ENCODE measurements at places on chromosomes 11 and 22. TPM values are rescaled to one million over a fixed set of nuclear protein-coding genes. Genes with fewer than 3 reads are reported as not detected.

The AIFM3 gene
- 0.21 TPM for total RNA-seq

The VSTM5 gene
- total RNA-seq, result 0.64 TPM

The CNTF gene
- 5.5 TPM for total RNA-seq

The MCHR1 gene
- total RNA-seq, result 2.9 TPM

The CYB5R2 gene
- 12.4 TPM for total RNA-seq

The DEPDC7 gene
- total RNA-seq, result 3.4 TPM

The LINC01488 gene
- total RNA-seq, result 0.71 TPM

The PLAAT5 gene
- total RNA-seq, result 2.3 TPM

The SNAP29 gene
- 14.0 TPM for total RNA-seq

The RBMXL2 gene
- not detected for total RNA-seq

The EIF4ENIF1 gene
- 10.5 TPM for total RNA-seq

The APOA1 gene
- total RNA-seq, result 0.56 TPM

The PRR33 gene
- total RNA-seq, result 1.1 TPM

The CECR2 gene
- total RNA-seq, result 0.15 TPM

The MAPK12 gene
- total RNA-seq, result 22.0 TPM

The KCNQ1OT1 gene
- total RNA-seq, result 6.9 TPM

The IL18 gene
- not detected for total RNA-seq

The MN1 gene
- total RNA-seq, result 6.4 TPM

The NFAM1 gene
- 0.72 TPM for total RNA-seq

The PTPRJ gene
- total RNA-seq, result 8.6 TPM

The KRTAP5-8 gene
- total RNA-seq, result not detected

The ASRGL1 gene
- total RNA-seq, result 21.7 TPM
